Hematopoietic multipotent progenitor cell treated with erythropoietin and hydrocortisone succinate and interleukin-3 and kit ligand, for 6 days (in vitro differentiated cells): ENCODE measurements at places on chromosomes 4 and X.

DNA sequence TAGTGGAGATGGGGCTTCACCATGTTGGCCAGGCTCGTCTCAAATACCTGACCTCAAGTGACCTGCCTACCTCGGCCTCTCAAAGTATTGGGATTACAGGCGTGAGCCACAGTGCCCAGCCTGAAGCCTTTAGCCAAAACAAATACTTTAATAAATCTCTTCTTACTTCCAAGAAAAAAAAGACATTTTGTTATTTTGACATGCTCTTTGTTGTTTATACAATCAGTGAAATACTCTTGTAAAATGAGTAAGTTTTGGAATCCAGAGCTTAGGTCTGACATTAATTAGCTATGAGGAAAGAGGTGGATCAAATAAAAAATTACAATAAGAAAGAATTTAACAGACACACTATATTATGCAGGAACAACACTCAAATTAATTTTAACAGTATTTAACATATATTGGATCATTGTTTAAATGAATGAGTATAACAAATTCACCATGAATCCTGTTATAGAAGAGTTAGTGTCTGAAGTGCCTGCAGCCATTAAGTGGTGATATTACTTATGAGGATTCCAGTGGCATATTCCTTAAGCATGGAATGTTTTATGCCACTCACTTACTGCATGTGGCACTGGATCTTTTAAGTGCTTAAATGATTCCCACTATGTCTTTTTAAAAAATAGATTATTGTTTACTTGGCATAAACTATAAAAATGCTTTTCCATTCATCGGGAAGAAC is 260.1 kb upstream of the GIMD1 start:
- no peak for DNase-seq

GRCh38 chr4:95293014-95293413 is 255.8 kb downstream of the UNC5C start:
- no peak for DNase-seq

- no peak for DNase-seq
These were observed 20.9 kb upstream of the COL25A1 start for GRCh38 chr4:109323348-109323747.

DNA sequence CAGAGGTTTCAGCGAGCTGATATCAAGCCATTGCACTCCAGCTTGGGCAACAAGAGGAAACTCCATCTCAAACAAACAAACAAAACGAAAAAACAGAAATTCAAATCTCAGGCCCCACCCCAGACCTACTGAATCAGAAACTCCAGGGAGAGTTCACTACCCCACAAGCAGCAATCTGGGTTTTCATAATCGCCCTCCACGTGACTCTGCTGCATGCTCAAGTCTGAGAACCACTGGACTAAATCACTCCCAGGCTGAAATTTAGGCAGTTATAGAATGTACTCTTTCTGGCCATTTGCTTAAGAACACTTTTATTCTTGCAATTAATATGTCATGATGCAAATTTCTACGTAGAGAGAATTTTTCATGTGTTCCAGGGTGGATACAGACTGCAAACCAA is 287.3 kb downstream of the USP46 start:
- no peak for DNase-seq

- peak; percentile 32 for DNase-seq
These were observed 2.0 kb upstream of the TRPC3 start for GRCh38 chr4:121953860-121954259.
